ENCODE measurements at places on chromosomes 2 and 18.

DNA sequence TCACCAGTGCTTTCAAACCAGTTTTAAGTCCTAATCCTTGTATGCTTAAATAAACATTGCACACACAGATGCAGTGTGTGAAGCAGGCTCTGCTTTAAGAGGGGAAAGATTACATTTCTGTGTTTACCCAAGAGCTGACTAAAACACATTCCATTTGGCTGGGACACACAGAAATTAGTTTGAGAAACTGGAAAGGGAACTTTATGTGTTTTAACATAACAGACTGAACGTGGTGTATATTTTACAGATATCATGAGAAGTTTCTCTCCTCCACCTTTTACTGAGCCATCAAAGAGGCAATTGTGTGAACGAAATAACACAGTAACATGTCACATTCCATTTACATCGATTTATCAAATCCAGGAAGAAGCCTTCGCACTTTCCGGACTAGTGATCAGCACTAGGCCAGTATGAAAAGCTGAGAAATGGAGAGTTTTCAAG, 121.8 kb downstream of the MAIP1 start:
- no peak for DNase-seq

- no peak for DNase-seq
Measured at GRCh38 chr2:47051562-47051961, 103.5 kb downstream of the STPG4 start.

GRCh38 chr2:30332791-30333453, 101.6 kb downstream of the LBH start:
- DNase-seq = no peak

- no peak for DNase-seq
Measured at GRCh38 chr2:179857236-179857635, 4.2 kb downstream of the ZNF385B start.

- no peak for DNase-seq
Measured at GRCh38 chr2:206202446-206202845, 42.8 kb downstream of the EEF1B2 start.

DNA sequence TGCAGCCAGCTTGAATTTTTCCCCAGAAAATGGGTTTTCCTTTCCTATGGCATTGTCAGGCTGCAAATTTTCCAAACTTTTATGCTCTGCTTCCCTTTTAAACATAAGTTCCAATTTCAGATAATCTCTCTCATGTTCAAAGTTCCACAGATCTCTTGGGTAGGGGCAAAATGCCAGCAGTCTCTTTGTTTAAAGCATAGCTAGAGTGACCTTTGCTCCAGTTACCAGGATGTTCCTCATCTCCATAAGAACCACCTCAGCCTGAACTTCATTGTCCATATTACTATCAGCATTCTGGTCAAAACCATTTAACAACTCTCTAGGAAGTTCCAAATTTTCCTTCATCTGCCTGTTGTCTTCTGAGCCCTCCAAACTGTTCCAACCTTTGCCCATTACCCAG, 68.3 kb downstream of the SGPP2 start:
- DNase-seq = no peak

GRCh38 chr2:237227592-237228280, 142.0 kb downstream of the COPS8 start:
- no peak for DNase-seq

DNA sequence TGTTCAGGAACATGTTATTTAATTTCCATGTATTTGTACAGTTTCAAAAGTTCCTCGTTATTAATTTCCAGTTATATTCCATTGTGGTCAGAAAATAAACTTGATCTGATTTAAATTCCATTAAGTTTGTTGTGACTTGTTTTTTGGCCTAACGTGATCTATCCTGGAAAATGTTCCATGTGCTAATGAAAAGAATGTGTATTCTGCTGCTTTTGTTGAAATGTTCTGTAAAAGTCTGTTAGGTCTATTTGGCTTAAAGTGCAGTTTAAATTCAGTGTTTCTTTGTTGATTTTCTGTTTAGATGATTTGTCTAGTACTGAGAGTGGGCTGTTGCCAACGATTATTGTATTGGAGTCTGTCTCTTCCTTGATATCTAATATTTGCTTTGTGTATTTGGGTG, 148.0 kb downstream of the UBR3 start:
- no peak for DNase-seq

GRCh38 chr18:11902522-11903292, 5.4 kb downstream of the MPPE1 start:
- DNase-seq = no peak

- no peak for DNase-seq
Measured at GRCh38 chr2:5359397-5359796, 332.8 kb upstream of the SOX11 start.

DNA sequence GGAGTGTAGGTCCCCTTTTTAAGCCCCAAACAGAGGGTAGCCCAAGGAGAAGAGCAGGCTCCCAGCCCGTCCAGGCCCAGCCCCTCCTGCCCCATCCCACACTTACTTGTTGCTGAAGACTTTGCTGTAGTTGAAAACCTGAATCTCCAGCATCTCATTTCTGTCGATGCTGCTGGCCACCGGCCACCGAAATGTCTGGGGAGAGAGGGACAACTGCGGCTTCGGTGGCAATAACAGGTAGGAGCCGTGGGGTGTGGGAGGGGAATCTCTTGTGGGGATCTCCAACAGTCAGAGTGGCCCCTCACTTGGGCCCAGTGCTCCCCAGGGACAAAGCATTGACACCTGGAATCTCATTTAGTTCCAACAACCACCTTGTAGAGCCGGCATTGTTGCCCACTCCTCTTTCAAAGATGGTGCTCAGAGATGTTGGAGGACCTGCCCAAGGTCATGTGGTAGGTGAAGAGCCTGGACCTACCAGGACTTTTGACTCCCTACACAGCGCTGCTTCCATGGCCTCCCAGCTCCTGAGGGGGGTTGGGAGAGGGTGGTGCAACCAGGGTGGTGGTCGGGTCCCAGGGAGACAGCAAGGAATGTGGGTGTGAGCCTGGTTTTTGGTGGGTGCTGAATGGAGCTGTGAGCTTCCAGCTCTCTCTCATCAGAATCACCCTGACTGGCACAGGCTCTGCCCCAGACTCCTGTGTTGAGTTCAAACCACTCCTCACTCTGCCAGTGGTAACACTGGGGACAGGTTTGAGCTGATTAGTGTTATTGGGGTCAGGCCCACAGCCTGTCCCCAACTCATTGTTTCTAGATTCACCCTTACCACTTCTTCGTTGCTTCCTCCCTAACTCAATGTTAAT, 50.0 kb upstream of the OTOF start:
- no peak for DNase-seq

- DNase-seq = no peak
Measured at GRCh38 chr2:59236723-59237122, 995.6 kb upstream of the FANCL start.

- DNase-seq = no peak
Measured at GRCh38 chr2:133676392-133677130, 108.3 kb upstream of the NCKAP5 start.

DNA sequence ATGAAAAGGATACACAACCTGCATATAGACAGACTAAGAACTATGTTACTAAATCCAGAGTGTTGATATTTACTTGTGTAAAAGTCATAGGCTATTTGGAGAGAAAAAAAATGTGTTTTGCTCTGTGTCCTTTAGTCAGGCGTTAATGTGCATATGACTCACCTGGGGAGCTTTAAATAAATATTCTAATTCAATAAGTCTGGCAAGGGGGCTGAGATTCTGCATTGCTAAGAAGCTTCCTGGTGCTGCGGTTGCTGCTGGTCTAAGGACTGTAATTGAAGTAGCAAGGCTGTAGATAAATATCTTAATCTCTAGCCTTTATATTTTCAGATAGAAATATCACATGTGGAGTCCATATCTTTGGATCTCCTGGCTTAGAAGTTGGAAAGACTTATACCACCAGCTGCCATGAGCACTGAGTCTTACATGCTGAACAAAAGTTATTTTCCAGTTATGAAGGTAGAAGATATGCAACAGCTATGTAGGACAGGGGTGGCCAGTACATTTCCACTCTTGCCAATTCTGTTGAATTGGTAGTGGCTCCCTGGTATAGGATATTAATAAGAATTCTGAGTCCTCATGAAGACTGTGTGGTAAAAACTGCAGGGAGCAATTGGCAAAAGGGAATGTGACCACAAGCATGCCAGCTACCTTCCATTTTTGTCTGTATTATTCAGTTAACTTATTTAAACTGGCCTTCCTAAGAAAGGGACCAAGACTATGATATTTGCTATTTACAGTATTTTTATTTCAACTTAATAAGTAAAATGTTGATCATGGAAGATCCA, 4.8 kb downstream of the SPAG16 start:
- DNase-seq = no peak

DNA sequence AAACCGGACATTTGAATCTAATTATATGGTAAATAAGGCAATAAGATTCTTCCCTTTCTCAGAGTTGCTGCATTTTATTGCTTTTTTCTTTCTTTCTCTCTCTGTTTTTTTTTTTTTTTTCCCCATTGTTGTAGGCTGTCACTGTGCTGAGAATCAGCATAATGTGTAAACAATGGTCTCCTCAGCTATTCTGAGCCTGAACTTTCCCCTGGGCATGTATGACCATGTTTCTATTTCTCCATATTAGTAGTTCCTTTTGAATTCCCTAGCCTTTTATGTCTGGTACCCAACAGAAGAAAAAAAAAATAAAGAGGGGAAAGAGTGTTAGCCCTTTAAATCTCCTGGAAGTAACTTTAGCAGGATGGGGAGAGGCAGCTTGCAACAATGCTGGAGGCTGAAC, 1862.5 kb downstream of the SUCLG1 start:
- no peak for DNase-seq

DNA sequence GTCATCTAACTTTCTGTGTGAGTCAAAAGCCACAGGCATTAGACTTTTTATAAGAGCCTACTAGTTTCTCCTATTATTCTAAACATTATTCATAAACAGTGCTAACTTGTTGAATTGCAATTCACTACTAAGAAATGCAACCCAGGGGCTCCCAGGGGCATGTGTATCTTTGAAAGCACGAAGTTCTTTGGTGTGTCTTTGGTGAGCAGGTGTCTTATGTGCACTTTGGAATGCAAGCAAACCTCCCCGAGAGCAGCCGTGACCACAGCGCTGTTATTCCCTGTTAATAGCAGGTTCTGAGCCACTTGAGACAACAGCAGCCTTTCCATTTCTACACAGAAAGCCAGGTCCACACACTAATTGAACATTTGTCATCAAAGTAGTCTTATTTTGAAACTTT, 123.5 kb downstream of the PRKRA start:
- DNase-seq = peak; percentile 65

GRCh38 chr2:170247882-170248393, 70.0 kb downstream of the MYO3B start:
- no peak for DNase-seq

DNA sequence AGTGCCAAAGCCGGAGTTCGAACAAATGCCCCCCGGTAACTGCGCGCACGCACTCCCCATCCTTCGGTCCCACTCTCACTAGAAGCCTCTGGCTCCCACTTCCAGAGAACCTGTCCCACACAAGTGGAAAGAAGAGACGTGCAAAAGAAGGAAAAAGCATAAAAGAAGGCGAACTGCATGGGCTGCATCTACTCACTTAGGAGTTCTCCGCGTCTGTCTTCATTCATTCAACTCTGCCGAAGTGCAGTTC, 312 bp downstream of the NR4A2 start:
- no peak for DNase-seq

- DNase-seq = no peak
Measured at GRCh38 chr18:24985586-24985985, 366.4 kb downstream of the ZNF521 start.

DNA sequence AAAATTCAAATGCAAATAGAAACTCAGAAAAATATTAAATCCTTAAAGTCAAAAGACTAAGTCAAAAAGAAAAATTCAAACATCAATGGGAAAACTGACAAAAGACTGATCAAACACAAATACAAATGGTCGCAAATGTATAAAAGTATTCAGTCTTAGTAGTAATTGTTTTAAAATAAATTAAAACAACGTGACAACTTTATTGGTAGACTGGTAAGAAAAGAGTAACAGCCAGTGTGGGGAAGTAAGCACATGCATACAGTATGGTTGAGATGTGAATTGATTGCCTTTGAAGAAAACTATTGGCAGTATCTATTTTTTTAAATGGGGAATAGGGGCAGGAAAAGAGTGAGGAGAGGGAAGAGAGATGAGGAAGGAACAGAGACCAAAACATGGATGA, 9.8 kb downstream of the TMEM131 start:
- DNase-seq = no peak

DNA sequence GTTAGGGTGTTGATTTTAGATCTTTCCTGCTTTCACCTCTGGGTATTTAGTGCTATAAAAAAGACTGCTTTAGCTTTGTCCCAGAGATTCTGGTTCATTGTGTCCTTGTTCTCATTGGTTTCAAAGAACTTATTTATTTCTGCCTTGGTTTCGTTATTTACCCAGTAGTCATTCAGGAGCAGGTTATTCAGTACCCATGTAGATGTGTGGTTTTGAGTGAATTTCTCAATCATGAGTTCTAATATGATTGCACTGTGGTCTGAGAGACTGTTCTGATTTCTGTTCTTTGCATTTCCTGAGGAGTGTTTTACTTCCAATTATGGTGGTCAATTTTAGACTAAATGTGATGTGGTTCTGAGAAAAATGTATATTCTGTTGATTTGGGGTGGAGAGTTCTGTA, 167.1 kb upstream of the KYNU start:
- DNase-seq = no peak

DNA sequence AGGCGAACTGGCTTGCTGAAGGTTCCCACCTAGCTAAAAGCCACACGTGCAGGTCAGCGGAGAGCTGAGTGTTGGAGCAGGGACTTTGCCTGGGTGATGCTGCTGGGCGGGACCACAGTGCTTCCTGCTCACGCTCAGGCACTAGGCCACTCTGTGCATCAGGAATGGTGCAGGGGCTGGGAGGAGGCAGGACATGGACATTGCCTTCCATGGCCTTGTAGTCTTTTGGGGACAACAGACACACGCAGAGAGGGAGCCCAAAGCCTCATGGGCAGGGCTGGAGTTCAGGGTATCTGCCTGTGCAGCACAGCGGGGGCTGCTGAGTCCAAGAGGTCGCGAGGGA, 207.2 kb downstream of the ZBTB7C start:
- DNase-seq = no peak

- peak; percentile 65 for DNase-seq
Measured at GRCh38 chr2:158034198-158034866, 67.3 kb upstream of the UPP2 start.

- DNase-seq = no peak
Measured at GRCh38 chr2:170848587-170848986, 31.9 kb downstream of the GAD1 start.

DNA sequence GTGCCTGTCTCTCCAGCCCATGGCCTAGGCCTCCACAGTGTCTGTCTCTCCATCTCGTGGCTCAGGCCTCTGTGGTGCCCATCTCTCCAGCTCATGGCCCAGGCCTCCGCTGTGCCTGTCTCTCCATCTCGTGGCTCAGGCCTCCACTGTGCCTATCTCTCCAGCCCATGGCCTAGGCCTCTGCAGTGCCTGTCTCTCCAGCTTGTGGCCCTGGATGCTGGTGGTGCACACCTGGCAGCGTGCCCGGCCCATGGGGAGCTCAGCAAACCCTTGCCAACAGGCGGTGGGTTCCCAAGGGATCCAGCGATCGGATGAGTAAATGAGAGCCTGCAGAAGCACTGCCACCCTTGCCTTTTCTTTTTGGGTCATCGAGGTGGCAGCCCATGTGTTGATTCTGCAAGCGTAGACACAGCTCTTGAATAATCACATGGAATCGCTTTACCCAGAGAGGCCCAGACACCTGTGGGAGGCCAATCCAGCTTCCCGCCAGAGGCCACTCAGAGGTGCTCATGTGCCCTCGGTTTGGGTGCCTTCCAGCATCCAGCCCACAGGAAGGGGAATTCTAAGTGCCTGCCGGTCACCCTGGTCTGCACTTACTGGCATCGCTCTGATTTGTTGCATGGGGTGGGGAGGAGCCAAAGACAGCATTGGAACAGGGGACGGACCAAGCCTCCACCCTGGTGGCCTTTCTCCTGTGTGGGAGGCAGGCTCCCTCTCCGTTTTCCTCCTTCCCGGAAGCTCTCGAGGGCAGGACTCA, 101.8 kb upstream of the HDAC4 start:
- peak; percentile 12 for DNase-seq
